Effector memory CD4-positive, alpha-beta T cell (primary cell): ENCODE measurements at places on chromosomes 3 and 15.
A peak's percentile ranks its signal among the peaks of the same experiment; 100 is the strongest.

GRCh38 chr15:91887921-91888373, 34.4 kb downstream of the SLCO3A1 start:
- DNase-seq, result no peak

- no peak for DNase-seq
These were observed 31.5 kb downstream of the SPTSSB start for GRCh38 chr3:161339517-161340500.

DNA sequence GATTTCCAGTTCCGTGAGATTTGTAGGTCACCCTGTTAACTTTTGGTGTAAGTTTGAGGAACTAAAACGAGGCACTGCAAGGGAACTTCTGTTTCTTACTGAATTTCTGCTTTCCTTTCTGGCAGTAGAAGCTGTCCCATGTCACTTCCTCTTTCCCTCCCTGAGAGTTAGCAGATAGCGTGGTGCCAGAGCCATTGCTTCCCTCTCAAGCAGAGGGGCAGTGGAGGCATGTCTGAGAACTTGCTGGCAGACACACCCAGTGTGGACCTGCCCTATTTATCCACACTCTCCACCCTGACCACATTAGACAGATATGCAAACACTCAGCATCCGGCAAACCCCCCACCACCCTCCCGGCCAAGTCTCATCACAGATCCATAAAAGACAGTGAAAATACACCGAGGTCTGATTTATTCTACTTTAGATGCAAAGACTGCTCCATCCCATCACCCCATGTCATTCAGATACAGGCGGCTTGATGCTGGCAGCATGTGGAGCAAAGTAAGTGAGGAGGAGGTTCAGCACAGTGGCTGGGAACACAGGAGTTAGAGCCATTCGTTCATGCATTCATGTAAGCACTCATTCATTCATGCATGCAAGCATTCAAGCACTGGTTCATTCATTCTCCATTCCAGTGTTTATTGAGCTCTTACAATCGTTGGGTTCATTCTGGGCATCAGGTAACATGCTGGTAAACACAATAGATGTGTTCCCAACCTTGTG, 324.7 kb downstream of the SHQ1 start:
- DNase-seq, result no peak

DNA sequence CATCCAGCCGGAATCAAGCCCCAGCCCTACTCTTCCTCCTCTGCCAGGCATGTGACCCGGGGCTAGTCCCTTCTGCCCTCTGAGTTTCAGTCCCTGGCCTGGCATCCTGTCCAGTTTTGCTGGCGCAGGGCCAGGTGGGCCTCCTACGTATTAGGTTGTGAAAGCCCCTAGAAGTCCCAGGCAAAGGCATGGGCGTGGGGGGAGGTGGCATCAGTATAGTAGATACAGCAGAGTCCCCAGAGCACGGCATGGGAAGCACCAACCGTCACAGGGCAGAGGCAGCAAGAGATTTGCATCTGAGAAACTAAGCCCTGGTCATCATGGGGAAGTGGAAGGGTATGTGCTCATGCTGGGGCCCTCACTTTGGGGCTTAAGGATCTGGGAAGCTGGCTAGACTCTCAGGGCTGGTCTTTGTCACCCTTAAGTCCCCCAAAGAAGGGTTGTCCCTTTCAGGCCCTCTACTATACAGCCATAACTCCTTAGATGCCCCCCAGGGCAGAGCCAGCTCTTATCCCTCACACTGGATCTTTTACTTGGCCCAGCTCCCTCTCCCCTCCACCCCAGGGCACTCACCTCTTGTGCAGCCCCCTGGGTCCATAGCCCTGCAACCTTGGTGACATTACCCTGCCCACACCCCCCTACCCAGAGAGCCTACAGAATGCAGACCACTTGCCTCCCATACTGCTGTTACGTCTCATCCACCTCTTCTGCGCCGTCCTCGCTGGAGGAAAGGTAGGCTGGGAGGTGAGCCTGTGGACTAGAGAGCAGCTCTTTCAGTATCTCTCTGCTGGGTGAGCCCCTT, 11.3 kb downstream of the NBEAL2 start:
- DNase-seq, result no peak

DNA sequence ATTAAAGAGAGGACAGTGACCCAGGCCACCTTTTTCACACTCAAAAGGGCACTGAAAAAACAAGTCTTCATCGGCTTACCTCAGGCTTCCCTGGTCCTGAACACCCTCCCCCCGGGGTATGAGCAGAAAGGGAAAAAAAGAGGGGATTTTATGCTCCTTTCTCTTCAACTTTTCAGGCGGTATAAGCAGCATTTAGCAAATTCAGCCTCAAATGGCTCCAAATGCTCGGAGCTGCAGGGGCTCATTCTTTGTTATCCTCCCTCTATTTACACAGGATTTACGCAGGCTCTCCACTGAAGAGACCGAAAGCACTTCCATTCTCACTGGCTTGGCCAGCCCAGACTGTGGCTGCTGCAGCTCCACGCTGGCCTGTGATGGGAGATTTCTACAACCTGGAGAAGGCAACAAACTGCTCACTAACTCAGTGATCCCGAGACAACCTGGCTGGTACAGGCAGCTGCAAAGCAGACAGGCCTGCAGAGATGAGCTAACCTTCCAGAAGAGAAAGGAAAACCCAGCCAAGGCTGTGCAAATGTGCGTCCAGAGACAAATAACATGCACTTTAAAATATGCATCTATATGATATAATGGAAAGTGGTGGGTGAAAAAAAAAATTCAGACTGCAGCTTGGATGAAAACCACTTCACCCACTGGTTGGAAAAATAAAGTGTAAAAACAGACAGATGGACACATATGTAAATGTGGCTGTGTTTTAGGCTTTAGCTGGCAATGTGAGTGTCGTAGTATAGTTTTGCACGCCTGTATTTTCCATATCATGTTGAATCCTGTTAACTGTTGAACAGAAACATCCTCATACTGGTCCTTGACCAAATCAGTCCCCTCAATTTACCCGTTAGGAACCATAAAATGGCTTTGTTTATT, 54.2 kb downstream of the MEIS2 start:
- DNase-seq, result no peak

GRCh38 chr3:86788371-86788770, 202.6 kb downstream of the VGLL3 start:
- DNase-seq, result no peak

DNA sequence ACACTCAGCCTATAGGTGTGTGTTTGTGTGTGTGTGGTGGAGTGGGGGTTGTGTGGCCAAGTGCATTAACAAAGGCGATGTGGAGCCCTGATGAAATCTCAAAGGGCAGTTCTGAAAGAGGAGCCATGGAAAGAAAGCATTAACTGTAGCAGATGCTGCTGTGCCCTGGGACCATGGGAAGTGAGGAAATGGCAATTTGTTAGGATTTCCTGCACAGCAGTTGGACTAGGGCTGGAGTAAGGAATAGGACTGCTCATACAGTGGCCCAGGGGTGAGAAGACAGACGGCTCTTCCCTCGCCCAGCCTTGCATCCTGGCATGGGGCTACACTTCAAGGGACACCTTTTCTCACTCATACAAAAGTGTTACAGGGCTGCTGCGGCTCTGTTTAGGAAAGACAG, 12.3 kb upstream of the ZBTB38 start:
- no peak for DNase-seq

- no peak for DNase-seq
These were observed 156.9 kb upstream of the EIF1B start for GRCh38 chr3:40152482-40153133.

DNA sequence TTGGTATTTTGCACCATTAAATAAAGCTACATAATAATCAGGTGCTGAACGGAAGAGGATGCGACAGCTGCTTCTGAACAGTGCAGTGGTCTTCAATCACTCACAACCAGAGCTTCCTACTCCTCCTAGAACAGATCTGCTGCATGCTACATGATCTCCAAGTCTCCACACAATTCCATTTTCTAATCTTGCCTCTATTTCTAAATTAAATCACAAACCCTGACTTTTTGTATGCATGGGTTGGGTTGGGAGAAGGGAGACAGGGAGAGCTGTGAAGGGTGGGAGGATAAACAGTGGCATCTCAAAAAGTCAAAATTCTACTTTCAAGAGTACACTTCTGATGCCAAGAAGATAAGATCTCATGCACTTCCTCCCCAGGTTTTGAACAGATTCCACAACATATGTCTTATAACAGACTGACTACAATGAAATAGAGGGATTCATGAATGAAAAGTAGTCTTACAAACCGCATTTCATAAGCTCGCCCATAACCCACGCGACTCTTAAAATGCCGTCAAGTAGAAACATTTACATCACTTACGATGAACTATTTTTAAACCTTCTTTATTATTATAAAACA, 57.2 kb downstream of the CHSY1 start:
- DNase-seq, result no peak

- no peak for DNase-seq
These were observed 1.1 kb upstream of the LZTFL1 start for GRCh38 chr3:45842851-45843625.

GRCh38 chr3:43389388-43390254, 103.3 kb downstream of the SNRK start:
- peak; percentile 63 for DNase-seq

- DNase-seq, result no peak
These were observed 8.0 kb downstream of the TM6SF1 start for GRCh38 chr15:83115410-83115809.
